Type B pancreatic cell (in vitro differentiated cells): ENCODE measurements at places on chromosomes 7 and 10.

GRCh38 chr7:125046767-125047166 is 117.1 kb upstream of the POT1 start:
- DNase-seq, result no peak

DNA sequence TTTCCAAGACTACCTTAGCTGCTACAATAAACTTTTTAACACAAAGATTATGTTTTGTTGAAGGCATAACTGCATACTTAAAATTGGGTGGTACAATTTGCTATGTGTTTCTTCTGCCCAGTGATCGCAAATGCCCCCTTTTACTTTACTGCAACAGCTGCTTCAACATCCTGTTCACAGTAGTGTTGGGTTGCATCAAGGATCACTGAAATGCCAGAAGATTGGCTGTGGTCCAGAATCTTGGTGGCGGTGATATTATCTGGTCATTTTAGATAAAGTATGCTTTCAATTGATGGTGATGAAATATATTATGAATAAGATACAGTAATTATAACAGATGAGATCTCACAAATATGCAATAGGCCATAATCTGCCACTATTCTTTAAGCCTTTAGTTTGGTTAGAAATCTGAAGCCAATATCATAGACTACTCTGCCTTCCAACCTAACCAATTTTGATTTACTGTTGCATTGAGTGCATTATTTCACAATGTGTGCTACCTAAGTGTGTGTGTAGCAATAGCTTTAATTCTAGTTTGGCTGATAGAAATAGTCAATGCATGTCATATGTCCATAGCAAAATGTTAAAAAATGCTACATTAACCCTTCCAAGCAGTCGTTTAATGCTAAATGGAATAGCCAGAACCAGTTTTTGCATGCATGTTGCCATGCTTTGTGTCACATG is 29.8 kb upstream of the ING3 start:
- DNase-seq, result no peak

DNA sequence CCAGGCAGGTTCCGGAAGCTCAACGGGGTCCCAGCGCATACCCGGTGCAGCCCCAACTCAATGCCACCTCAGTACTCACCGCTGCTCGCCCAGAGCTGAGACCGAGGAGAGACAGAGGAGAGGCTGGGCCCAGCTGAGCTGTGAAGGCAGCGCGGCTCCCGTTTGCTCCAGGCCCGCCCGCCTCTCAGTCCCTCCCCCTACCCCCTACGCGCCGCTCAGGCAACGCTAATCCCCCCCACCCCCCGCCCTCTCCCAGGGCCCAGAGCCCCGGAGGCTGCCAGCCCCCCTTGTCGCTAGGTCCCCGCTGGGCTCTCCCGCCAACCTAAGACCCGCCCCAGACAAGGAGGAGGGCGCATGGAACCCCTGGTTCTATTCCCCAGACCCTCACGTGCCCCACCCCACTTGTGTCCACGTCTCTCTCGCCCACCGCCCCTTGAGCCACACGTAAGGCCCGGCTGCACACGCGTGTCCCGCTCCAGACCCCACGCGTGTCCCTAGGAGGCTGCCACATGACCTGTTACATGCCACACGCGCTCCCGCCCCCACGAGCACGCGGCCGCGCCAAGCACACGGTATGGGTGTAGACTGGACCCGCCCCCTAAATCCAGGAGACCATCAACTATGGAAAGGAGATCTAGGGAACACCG is at the start of gene PSD:
TSS of gene PSD (minus strand) at position 164 of the 647 bp plus-strand sequence. CDS start 1,747 bp downstream, outside the sequence.
- DNase-seq, result peak; percentile 66

DNA sequence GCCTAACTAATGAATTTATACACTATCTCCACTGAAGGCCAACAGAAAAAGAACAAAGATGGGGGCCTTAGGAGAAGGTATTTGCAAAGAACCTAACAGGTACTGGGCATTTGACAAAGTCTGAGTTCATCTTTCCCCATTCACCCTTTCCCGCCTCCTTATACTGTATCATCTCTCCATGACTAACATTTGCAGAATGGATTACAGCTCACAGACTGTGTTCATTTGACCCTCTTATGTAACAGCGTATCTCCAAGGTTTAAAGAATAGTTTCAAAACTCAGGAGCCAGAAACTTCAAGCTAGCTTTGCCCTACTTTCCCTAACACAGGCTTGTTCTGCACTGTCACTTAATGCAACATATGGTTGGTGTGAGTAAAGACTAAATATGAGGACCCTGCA is 238.7 kb upstream of the CELF2 start:
- no peak for DNase-seq

DNA sequence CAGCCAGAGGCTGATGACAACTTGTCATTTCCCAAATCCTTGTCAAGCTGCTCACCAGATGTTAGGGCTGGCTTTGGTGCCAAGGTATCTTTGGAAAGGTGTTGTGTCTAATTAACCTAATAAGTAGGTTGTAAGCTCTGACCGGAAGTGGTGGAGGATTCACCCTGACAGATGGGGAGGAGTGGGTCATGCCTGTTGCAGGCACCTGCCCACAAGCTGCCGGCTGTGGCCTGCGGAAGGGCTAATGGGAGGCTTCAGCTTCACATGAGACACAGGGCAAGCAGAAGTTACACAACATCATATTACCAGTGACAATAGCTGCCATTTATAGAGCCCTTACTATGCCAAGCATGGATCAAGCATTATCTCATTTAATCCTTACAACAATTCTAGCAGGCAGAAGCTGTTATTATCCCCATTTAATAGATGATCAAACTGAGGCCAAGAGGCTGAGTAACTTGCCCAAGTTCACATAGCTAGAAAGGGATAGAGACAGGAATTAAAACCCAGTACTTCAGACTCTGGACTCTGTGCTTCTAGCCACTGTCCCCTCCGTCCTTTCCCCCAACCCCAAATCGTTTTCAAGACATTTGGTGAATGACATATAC is 63.1 kb upstream of the DUSP5 start:
- no peak for DNase-seq

GRCh38 chr7:14639801-14640200 is 262.8 kb downstream of the DGKB start:
- no peak for DNase-seq

- no peak for DNase-seq
Measured at GRCh38 chr10:122441961-122442360, 12.5 kb upstream of the ARMS2 start.

DNA sequence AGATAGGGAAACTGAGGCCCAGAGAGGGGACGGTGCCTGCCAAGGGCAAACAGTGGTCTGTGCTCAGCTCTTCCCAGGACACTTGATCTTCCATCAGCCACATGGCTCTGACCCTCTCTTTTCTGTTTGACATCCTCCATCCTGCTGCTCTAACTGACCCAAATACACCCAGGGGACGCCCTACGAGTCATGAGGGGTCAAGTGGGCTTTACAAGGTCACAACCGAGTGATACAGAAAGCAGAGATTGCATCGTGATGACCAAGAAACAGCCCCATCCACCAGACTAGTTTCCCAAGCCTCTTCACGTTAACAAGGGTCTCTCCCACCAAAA is 131.2 kb upstream of the UNC5B start:
- DNase-seq, result peak; percentile 18

DNA sequence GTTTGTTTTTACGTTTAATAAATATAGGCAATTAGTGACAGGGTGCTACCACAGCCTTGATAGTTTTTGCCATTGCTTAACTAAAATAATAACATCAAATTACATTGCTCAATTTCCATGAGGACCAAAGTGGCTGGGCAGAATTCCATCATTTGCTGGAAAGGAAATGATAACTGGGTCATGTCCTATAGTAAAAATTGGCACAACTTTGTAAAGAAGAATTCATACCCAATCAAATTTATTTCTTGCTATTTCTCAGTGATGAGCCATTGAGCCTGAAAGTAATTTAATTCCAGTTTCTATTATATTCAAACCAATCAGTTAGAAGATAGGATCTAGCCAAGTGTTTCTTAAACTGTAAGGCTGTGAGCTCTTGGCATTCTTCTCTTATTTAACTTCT is 102.2 kb upstream of the CTTNBP2 start:
- DNase-seq, result no peak

- DNase-seq, result no peak
Measured at GRCh38 chr10:99524736-99525380, 7.9 kb upstream of the NKX2-3 start.

GRCh38 chr10:89343089-89343767 is 15.4 kb downstream of the IFIT3 start:
- DNase-seq, result no peak

GRCh38 chr7:83562960-83563359 is 86.0 kb downstream of the SEMA3E start:
- no peak for DNase-seq

- no peak for DNase-seq
Measured at GRCh38 chr7:24110056-24110455, 173.9 kb upstream of the NPY start.

DNA sequence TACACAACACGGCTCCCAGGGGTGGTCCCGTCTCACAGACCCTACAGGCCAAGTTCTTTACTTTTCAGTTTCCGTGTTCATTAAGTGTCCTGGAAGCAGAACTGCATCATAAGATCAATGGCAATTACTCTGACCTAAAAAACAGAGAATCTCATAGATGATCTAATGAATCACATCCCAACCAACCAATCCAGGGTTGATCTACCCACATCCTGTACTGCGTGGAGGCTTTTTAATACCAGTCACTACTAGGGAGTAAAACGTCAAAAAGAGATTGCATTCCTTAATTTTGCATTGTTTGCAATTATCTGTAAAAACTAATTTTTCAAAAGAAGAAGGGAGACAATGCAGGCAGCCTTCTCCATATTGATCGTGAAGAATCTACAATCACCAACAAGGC is 72.6 kb downstream of the PARD3 start:
- no peak for DNase-seq

DNA sequence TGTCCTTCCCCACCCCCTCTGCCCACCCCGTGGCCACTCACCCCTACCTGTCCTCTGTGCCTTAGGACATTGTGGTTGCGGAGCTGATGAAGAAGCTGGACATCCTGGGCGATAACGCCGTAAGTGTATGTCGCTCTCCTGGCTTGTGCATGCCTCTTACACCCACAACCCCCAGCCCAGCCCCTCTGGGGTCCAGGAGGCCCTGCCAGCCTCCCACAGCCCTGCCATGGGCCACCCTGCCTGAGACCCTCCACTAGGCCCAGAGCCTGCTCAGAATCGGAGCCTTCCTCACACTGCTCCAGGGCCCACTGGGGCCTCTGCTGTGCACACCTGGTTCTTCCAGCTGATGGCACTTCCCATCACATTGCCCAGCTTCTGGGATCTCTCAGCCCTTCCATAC is 36.8 kb upstream of the DPYSL4 start:
- no peak for DNase-seq
